Activated naive CD4-positive, alpha-beta T cell (primary cell): ENCODE measurements at places on chromosomes 2 and 18.

DNA sequence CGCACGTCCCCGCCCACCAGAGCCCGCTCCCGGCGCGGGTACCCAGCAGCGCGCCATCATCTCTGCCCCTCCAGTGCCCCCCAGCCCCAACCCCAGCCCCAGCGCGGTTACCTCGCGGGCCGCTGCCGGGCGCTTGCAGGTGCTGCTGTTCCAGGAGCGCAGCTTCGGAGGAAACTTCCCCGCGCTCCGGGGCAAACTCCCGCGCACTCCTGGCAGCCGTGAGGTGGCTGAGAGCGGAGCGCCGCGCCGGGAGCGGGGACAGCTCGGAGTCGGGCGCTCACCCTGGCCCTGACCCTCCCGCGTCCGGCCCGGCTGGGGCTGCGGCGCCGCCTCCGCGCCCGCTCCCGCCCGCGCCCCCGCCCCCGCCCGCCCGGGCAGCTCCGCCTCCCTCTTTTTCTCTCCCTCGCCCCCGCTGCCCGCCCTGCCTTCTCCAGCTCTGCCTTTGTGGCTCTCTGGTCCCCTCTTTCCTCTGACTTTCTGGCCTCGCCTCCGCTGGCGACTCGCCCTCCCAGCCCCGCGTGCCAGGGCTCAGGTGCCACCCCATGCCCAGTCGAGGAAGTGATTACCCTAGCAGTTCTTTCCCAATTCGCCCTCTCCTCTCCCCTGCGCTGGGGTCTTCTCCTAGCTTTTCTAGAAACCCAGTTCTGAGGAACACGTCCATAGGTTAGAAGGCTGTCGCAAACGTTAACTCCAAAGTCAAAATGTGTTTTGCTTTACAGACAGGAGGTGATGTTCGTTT, at the start of gene CHST9:
TSS of gene CHST9 (minus strand) at position 284 of the 739 bp plus-strand sequence. CDS start 42,499 bp downstream, outside the sequence.
- no peak for DNase-seq

GRCh38 chr2:103809941-103810441, 1043.9 kb upstream of the POU3F3 start:
- no peak for DNase-seq

DNA sequence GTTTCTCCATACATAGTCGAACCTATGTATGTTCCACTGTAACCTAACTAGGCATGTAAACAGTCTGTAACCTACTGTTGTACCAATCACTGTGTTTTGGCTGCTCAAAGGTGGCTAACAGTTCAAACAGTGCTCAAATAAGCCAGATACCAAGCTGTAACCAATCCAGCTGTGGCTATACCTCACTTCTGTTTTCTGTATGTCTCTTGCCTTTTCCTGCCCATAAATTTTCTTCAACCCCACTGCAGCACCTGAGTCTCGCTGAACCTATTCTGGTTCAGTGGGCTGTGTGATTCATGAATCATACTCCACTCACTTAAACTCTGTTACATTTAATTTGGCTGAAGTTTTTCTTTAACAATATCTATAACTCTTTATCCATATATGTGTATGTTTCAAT, 340.7 kb downstream of the LPIN1 start:
- no peak for DNase-seq

DNA sequence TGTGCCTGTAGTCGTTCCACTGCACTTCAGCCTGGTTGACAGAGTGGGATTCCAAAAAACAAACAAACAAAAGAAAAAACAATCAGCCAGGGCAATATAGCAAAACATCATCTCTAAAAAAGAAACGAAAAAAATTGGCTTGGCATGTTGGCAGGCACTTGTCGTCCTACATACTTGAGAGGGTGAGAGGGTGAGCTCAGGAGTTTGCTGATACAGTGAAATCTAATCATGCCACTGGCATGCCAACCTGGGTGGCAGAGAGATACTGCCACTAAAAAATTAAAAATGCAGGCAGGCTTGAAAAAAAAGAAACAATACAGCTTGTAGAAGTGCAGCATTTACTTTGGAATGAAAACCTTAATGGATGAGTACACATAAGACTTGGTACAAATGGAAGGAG, 282.9 kb upstream of the RGPD4 start:
- no peak for DNase-seq

GRCh38 chr2:240585101-240585500, 1.4 kb upstream of the CAPN10 start:
- no peak for DNase-seq

DNA sequence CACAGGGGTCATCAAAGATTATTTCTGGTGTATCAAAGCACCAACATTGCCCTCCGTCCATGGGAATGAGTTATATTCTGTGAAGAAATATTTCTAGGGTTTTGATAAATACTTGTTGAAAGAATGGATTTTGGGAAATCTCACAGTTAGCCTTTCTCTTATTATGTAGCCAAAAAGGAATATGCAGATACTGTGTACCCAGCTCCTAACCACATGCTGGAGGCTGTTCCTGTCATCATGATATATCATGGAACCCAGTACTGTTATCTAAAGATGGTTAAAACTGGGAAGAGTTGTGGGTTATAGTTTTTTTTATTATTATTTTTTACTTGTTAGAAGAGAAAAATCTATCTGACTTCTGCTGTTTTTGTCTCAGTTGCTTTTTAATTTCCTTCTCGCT, 82.8 kb downstream of the POLE4 start:
- no peak for DNase-seq

DNA sequence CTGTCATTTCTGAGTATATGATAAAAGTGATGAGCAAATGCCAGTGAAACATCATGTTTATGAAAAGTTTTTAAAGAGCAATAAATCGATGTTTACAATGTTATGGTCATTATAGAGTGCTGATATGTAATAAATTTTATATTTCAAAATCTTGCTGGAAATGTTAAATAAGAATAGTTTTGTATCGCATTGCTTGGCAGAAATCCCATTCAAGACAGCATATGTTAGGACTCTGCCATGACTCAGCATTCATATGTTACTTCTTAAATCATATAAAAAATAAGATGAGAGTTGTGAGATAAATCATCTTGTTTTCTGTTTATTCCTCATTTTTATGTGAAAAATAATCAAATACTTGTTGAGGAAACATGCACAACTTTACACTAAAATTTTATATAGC, 949.9 kb upstream of the NRXN1 start:
- DNase-seq = no peak

DNA sequence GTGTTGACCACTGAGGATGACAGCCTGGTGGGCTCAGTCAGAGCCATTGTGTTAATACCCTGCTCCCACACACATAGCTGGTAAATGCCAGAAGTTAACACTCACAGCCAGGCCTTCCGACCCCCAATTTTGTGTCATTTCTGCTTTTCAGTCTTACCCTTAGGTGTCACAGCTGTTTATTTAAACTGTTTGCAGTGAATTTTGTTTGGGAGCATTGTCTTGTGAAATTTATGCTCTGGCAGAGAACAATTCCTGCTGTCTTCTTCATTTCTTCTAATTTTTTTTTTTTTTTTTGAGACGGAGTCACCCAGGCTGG, 8.2 kb downstream of the LPIN1 start:
- DNase-seq = no peak

DNA sequence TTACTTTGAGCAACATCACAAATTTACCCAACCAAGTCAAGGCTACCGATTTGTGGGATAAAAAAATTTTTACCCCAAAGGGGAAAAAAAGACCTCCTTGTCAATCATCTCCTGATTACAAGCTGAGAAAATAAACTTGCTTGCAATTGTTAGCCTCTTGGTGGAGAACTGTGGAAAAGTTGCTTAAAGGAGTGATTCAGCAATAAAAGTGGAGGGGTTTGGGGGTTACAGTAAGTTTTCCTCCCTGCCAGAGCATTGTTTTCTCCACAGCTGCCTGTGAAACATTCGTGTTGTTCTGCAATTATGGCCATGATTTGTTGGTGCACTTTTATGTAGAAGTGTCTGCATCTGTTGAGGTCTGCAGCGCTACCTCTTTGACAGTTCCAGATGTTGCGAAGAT, 82.6 kb downstream of the EN1 start:
- no peak for DNase-seq
